SK-N-DZ (cell line): ENCODE measurements at places on chromosomes 3 and 15.

DNA sequence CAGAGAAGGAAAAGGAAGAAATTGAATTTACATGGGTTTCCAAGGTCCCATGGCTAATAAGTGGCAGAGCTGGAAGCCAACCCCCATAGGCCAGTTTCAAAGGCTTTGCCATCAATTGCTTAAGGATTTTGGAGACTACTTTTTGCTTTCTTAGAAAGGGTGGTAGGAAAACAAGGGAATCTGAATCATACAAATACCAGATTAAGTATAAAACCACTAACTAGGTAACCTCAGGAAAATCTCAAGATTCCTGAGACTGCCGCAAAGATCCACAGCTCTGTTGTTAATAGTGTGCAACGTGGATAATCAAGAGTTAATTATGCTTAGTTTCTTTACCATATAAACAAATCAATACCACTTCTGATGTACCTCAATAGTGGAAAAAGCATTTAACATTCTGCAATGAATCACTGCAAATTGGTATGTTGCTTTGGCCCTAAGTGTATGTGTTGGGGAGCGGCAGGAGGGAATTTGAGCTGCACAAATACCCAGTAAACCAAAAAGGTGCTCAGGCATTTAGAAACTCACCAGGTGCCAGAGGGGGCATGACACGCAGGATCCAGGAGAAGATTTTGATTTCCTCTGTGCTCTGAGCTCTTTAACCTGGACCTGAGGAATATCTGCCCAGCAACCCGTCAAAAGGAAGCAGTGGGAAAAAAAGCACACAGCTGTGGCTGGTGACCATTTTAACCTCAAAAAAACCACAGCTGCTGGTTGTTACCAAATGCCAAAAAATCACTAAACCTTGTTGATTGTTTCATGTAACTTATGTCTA lies 22.0 kb downstream of the AADAC start:
- no peak for DNase-seq

- no peak for DNase-seq
Observed at GRCh38 chr3:14547693-14548092, 7.6 kb upstream of the GRIP2 start.

- no peak for DNase-seq
Observed at GRCh38 chr3:112689385-112689784, 48.4 kb upstream of the CCDC80 start.

DNA sequence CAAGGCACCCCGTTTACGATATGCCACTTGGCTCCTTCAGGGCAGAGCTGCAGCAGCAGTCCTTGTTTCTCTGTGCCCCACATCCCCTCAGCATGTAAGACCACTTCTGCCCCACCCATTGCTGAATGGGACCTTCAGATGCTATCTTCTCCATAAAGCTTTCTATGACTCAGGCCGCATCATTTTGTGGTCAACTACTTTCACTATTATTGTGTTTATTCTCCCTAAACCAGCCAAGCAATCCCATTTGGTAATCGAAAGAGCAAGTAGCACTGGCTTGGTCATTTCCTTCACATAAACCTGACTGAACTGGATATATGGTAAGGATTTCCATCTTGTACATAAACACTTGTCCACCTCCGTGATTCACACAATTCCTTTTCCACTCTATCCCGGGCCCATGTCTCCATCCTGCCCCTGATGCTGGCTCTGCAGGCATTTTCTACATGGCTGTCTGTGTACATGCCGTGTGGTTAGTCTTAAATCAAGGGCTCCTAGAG lies 25.7 kb downstream of the LIPC start:
- DNase-seq = no peak

DNA sequence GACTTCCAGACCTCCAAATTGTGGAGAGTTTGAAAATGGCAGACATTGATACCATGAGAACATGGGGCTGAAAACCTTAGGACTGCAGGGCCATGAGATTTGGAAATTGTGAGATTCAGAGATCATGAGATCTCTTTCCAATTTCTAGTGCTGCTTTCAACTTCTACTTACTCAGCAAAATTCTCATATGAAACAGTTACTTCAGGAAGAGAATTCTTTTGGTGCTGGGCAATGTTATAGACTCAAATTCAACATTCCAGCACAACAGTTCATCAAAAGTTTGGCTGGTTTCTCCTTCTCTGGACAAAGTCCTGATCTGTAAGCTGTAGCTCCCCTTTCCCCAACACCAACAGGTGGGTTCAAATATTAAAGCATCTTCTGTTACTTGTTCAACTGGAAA lies 506.9 kb upstream of the NECTIN3 start:
- no peak for DNase-seq

DNA sequence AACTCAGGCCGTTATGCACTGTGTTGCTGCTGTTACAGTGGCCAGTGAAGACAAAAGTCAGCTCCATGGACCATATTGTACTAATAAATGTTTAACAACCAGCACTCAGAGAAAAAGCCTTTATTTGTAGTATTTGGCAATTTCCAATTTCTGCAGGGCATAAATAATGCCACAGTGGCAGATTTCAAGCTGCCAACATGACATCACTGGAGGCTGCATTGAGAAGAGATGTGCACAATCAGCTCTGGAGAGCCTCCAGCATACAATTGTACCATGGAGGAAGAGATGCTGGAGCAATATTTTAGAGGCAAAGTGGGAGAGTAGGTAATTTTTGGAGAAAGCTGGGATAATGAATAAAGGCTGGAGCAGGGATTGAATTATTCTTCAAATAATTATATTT lies 9.7 kb upstream of the ALCAM start:
- no peak for DNase-seq

DNA sequence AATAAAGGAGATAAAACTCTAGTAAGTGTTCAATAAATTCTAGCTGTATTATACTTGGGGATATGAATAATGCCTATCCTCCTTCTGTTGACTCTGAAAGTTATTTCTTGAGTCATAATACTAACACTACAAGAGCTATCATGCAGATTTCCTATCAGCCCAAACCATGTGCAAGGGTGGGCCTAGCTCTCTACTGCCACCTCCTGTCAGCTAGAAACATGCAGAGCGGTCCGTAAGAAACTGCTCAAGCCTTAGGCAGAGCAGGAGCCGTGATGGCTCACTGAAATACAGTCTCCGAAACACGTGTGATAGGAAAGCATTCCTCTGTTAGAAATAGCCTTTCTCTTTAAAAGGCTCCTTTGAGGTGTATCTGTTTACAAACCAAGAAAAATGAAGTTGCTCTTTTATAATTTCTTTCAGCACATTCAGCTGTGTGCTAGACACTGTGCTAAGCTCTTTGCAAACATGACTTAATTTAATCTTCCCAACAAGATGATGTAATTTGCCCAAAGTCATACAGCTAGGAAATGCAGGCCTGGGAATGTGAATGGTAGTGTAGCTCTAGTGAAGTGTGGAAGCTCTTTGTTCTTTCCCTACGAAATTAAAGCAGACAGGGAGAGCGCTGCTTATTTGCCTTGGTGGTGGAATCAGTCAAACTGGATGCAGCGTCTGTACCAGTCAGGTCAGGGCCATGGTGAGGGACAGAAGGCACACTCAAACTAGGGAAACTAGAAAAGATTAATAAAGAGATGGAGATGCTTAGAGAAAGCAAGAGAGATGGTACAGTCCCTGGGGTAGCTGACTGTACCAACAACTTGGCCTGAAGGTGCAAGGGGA lies 43.1 kb downstream of the MTHFS start:
- peak; percentile 86 for DNase-seq

GRCh38 chr3:8303466-8303865 lies 198.2 kb upstream of the LMCD1 start:
- no peak for DNase-seq

GRCh38 chr15:99729920-99730319 lies 3.3 kb downstream of the LYSMD4 start:
- DNase-seq = no peak

DNA sequence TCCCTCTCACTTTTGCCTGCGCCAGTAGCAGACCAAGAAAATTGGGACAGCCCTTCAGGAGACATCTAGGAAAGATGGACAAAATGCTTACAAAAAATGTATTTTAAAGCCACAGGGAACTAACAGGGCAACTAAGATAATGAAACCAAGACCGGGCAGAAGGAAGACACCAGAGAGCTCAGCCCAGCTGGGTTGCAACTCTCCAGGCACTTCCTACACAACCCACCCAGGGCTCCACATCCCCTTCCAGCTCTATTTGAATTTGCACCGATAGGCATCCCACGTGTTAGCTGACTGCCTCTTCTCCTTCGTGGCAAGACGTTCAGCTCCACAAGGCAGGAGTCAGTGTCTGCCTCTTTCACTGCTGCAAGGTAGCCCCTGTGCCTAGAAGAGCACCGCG lies 6.6 kb upstream of the ATP10A start:
- DNase-seq = no peak

- DNase-seq = peak; percentile 77
Observed at GRCh38 chr15:33132722-33133345, 61.7 kb downstream of the FMN1 start.

DNA sequence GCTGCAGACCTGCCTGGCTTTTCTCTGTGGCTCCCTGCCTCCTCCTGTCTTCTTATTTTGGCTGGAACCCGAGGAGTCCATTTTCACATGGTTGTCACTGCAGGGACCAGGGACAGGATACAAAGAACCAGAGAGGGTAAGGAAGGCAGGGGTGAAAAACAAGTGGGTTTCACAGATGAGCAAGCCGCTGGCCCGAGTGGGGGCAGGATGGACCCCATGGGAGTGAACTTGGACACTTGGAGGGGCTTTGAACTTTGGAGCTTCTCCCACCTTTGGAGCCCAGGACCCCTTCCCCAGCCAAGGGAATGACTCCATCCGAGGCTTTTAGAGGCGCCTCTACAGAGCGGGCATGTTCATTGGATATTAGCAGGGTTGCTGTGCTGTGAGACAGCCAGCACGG lies 26.9 kb upstream of the ADCY5 start:
- no peak for DNase-seq

- peak; percentile 69 for DNase-seq
Observed at GRCh38 chr15:70348581-70349344, 251.0 kb upstream of the TLE3 start.

DNA sequence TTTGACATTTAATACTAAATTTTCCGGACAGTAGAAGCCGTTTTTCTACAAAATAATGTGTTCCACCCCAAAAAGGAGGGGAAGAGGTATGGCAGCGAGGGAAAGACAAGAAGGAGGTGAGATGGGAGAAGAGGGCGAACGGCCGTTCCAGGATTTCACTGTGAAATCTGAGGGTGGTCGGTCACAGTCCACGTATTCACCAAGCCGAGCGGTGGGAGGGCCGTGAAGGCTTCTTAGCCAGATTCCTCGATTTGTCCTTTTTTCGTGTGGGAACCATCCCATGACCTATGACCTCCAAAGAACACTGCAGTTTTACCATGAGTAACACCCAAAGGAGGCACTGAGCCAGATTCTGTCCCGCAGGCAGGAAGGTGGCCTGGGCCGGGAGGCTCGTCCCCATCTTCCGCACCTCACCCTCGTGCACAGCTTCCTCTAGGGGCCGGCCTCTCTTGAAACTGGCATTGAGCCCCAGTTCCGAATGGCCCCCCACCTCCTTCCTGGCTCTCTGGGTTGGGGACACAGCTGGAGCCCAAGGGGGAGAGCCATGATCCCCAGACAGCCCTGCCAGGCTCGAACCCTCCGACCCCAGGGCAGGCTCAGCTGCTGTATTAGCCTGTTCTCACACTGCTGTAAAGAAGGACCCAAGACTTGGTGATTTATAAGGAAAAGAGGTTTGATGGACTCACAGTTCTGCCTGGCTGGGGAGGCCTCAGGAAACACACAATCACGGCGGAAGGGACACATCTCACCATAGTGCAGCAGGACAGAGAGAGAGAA lies 23.7 kb downstream of the XXYLT1 start:
- no peak for DNase-seq

DNA sequence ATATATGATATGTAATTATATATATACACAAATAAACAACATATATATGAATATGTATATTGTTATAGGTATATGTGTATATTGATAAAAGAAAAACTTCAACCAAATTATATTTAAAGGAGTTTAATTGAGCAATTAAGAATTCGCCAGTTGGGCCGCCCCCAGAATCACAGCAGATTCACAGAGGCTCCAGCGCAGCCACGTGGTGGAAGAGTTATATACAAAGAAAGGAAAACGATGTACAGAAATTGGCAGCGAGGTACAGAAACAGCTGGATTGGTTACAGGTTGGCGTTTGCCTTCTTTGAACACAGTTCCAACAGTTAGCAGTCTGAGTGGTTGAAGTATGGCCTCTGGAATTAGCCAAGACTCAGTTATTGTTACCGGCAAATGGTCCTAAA lies 137.3 kb upstream of the SLC24A5 start:
- no peak for DNase-seq

- no peak for DNase-seq
Observed at GRCh38 chr3:143963946-143964345, 7.7 kb upstream of the DIPK2A start.

DNA sequence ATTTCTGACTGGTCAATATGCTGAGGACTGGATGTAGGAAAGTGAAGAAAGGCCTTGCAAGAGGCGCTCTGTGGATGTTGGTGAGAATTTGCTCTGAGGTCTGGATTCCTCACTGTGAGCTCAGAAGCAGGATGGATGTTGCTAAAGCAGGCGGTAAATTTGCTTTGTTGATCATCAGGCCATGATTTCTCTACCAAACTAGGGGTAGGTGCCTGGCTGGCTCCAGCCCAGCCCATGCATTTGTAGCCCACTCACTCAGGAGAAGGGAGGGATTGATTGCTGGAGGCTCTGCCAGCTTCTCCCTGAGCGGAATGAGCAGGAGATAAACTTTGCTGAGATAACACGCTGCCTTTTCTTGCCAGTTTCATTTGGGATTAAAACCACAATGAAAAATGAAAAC lies 44.3 kb upstream of the NTRK3 start:
- no peak for DNase-seq

- no peak for DNase-seq
Observed at GRCh38 chr3:15114466-15115358, 15.8 kb upstream of the RBSN start.

GRCh38 chr15:51320843-51321242 lies 17.6 kb downstream of the CYP19A1 start:
- DNase-seq = no peak

DNA sequence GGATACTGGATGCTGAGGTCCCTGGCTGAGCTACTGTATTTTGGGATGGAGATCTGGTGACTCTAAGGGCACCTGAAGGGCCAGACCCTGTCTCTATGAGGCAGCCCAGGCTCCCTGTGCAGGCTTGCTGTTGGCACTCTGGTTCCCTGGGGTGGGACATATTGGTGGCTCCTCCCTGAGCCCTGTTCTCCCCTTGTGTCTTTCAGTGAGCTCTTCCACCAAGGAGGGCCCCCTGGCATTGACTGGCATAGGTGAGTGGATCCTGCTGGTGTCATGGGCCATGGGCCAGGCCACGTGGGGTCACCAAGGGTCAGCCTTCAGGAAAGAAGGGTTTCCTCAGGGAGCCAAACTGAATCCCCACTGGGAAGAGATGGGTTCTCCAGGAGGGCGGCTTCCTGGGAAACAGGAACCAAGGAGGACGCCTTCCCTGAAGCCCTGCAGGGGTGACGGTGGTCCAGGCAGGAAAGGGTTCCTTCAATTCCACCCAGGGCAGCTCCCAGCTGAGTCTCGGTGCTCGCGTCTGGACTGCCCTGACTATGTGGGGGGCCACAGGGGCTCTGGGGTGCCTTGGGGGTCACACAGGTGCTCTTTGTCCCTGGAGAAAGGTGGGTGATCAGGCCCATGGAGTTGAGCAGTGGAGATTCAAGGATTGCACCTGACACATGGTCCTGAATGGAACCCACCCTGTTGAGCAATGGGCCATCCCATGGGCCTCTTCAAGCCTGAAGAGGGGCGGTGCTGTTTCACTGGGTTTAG lies 220.4 kb downstream of the SNRPN start:
- DNase-seq = no peak

GRCh38 chr3:71339049-71339448 lies 244.5 kb downstream of the FOXP1 start:
- DNase-seq = no peak
